Stimulated activated CD8-positive, alpha-beta memory T cell treated with anti-CD3 and anti-CD28 coated beads, Interleukin-12 subunit alpha, Interleukin-12 subunit beta, amount 100 ng/mL, for 4 hours (primary cell): ENCODE measurements at places on chromosomes 3 and 15.

DNA sequence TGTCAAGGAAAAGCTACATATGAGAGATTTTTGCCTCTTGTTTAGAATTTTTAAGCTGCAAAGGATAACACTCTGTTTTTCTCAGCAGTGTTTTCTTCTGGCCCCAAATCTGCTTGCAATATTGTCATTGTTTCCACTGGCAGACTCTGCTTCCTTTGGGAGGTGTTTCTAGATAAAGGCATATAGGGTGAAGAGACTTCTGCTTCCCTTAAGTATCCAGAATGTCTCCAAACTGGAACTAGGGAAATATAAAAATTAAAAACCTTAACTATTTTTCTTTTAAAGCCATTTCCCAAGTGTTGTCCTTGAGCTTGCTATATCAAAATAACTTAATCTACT is 225.8 kb downstream of the CGGBP1 start:
- DNase-seq, result no peak

DNA sequence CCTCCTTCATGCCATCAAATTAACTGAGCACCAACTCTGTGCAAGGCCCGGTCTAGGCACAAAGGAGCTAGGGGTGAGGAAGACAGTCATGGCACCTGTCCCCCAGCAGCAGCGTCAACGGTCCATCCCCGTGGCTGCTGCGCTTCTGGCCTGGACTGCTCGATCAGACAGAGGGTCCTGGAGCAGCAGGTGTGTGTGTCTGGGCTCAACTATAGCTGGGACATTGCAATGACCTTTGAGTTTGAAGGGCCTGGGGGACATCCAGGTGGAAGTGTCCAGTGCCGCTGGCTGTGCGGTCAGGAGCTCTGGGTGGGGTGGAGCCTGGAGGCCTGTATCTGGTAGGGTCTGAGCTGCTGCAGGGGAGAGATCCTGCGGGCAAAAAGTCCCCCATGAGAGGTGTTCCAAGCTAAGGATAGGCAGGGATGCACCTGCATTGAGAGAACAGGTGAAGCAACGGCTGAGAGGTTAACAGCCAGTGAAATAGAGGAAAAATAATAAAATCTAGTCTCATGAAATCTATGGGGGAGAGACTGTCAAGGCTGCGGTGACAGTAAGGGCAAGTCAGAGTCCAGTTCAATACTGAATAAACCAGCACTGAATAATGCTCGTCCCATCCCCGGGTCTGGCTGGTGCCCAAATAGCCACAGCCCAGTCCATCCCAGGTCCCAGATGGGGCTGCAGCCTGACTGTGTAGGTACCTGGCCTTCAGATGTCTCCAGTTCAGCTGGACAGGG is 25.4 kb upstream of the SLC41A3 start:
- DNase-seq, result no peak

DNA sequence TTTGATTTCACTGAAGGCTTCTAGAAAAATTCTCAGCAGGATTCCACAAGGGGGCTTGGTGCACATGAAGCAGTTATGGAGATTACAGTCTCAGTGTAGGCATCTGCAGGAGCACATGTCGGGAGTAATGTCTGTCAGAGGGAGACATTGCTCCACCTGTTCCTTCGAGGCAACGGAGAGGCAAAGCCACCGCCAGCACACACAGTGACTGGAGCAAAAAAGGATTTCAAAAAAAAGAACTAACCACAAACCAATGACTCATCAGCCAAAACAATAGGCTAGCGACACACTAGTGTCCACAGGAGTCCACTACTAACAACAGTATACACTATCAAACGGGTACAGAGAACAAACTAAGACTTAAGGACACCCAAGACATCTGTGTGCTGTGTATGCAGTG is 68.9 kb downstream of the NPTN start:
- no peak for DNase-seq

DNA sequence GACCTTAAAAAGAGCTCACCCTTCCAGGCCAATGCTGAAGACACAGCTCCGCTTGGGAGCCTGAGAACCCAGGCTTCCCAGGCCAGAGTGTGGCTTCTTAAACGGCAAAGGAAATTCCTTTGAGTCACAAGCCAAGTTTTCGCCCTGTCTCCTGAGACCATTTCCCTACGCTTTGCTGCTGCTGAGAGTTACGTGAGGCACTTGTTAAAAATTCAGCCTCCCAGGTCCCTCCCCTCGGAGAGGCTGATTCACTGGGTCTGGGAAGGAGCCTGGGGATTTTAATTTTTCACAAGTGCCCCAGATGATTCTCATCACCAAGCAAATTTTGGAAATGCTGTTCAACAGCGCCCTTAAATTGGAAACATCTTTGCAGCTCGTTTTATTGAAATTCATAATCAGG is 25.5 kb downstream of the RLBP1 start:
- no peak for DNase-seq

GRCh38 chr3:114499976-114500375 is 206.1 kb downstream of the TIGIT start:
- no peak for DNase-seq

DNA sequence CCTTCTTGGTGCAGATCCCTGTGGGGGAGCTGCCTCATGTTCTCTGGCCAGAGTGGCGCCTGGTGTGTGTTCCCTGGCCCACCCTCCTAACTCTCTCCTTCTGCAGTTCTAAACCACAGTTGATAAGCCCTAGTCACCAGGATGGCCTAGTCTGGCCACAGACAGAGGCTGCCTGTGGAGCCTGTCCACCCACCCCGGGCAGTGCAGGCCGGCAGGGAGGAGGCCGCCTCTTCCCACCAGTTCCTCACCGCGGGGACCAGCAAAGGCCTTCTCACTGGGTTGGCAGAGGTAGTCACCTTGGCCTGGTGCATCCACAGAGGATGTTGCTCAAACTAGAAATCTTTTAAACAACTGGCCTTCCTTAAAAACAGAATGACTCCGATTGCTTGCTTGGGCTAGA is 276.4 kb upstream of the TTC14 start:
- DNase-seq, result no peak

GRCh38 chr3:4245671-4246070 is 57.5 kb upstream of the SETMAR start:
- no peak for DNase-seq

DNA sequence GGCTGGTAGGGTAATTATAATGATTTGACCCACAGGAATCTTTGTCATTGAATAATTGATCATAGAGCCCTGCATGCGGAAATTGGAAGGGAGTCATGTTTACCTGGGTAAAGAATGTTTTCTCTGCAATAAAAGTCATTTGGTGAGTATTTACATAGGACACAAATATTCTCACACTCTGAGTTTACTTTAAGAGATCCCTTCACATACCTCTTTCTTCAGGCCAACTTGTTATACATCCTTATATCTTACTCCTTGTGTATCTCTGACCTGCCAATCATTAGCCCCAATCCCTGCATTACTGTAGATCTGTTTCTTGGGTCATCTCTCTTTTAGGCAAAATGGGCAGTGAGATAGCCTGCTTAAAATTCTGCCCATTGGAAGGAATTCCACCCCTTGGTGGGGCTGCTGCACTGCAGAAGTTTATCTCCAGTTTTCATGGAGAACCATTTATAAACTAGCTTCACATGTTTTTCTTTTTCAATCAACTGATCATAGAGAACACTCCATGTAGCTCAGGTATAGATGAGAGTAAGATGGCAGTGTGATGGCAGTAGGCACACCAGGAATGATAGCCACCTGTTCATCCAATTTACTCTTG is 46.2 kb downstream of the ILDR1 start:
- DNase-seq, result no peak

DNA sequence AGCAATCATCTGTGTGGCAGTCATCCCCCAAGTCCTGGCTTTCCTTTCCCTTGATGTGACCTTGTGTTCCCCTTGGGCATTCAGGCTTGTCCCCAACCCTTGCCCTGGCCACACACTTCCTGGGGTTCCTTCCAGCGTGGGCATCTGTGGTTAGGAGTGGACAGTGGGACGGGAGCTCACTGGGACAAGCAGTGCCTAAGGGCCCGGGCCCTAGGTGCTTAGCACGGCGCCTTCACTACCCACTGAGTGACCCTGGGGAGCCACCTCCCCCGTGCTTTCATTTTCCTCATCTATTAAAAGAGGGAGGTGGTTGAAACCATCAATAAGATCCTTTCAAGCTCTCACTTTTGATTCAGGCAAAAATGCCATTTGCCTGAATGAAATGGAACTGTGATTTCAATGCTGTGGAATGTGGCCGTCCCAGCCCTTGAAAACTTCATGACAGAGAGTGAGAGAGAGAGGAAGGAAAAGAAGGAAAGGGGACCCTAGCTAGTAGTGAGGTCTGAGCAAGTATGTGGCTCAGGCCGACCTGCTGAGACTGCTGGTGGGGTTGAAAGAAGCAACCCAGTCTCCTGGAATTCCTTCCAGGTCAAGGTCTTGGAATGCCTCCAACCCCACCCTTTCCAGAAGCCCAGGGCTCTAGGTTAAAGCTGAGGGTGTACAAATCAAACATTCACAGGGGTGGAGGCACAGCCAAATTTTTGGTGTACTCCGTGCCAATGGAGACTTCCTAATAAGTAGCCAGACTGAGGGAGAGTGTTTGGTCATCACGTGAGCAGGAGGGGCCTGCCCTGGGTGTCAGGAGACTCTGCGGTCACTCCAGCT is 302.9 kb downstream of the TLE3 start:
- no peak for DNase-seq

- DNase-seq, result no peak
Observed at GRCh38 chr3:155619118-155619915, 125.6 kb downstream of the PLCH1 start.

GRCh38 chr15:91338766-91339165 is 238.7 kb downstream of the SV2B start:
- DNase-seq, result no peak

DNA sequence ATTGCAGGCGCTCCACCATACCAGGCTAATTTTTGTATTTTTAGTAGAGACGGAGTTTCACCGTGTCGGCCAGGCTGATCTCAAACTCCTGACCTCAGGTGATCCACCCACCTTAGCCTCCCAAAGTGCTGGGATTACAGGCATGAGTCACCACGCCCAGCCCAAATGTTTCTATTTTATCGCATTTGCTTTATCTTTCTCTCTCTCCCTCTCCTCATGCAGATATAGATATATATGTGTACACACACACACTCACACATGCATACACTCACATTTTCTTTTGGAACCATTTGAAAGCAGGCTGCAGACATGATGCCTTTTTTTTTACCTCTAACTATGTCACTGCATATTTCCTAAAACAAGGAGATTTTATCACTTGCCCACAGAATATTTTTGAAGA is 7.3 kb upstream of the MCCC1 start:
- DNase-seq, result no peak

GRCh38 chr3:25427942-25428788 is at the start of gene RARB:
Gene RARB (plus strand): TSS chr3:25428263. CDS start chr3:25428732, 469 bp downstream.
- DNase-seq, result no peak

GRCh38 chr3:190048932-190049441 is 71.7 kb downstream of the P3H2 start:
- DNase-seq, result no peak

DNA sequence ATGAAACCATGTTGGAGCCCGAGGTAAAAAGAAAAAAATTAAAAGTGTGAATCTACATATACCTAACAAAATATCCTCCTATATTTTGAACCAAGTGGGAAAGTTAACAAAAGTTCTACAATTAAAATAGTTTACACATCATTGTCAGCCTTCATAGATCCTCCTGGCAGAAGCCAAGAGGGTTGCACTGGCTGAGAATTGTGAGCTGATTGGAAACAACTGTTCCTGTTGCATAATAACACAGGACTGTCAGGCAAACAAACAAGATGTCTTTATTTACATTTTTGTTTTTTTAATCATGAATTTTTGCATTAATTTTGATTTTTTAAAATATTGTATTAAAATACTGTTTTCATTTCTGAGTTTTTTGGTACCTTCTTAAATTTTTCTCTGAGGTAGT is 215.2 kb upstream of the MME start:
- DNase-seq, result no peak
